Renal cortical epithelial cell (primary cell): ENCODE measurements at places on chromosomes 12 and 14.
A peak's percentile ranks its signal among the peaks of the same experiment; 100 is the strongest.

DNA sequence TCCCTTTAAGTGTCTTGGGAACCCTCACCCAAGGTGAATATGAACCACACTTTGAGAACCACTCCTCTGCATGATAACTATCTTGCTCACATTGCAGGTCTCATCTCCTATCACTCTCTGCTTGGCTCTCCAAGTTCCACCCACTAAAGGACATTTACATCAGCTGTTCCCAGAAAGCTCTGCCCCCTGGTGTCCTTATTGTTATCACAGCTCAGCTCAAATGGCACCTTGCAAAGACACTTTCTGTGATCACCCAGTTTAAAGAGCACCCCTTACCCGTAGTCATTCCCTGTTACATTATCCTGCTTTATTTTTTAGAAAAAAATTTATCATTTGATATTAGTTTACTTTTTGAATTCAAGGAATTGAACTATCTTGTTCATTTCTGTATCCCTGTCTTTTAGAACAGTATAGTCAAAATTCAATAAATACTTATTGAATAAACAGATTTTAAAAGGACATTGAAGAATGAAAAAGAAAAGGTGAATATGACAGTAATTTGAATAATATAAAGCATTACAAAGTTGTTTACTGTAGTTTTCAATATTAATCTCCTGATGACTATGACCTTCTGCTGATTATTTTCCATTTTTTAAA lies 20.5 kb upstream of the GUCY2C start:
- peak; percentile 44 for DNase-seq

DNA sequence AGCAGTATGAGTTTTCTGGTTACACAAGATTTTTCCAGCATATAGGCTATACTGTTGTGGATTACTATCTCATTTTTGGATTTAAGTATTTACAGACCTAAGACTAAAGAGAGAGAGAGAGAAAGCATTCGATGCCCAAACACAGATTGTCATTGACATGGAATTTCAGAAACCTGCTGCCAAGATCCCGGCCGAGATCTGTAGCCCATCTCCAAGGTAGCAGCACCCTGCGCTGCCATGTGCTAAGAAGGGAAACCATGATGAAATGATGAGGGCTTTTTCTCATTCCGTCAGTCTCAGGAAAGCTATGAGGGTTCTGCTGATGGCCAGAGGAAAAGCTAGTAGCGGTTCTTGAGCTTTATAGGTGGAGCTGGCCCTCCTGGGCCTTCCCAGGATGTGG lies 135.6 kb upstream of the EVL start:
- no peak for DNase-seq

DNA sequence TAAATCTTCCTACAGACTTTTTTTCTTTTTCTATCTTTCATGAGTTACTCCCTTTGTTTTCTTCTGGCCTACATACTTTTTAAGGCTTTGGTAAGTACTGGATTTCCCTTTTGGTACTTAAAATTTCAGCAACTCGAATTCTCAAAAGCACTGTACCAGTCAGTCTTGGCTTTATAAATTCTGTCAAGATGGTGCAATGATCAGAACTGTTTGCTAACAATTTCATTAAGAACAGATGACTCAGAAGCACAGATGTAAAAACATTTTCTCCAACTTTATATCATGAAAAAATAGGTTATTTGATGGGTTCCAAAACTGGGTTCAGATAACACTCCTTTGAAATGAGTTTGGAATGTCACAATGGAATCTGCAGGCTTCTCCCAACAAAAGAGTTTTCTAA lies 1961.8 kb upstream of the FLRT2 start:
- DNase-seq, result no peak

GRCh38 chr14:31927348-31927832 lies 149.7 kb upstream of the ARHGAP5 start:
- DNase-seq, result peak; percentile 95

GRCh38 chr14:46250113-46250703 lies 401.4 kb downstream of the RPL10L start:
- DNase-seq, result peak; percentile 40

DNA sequence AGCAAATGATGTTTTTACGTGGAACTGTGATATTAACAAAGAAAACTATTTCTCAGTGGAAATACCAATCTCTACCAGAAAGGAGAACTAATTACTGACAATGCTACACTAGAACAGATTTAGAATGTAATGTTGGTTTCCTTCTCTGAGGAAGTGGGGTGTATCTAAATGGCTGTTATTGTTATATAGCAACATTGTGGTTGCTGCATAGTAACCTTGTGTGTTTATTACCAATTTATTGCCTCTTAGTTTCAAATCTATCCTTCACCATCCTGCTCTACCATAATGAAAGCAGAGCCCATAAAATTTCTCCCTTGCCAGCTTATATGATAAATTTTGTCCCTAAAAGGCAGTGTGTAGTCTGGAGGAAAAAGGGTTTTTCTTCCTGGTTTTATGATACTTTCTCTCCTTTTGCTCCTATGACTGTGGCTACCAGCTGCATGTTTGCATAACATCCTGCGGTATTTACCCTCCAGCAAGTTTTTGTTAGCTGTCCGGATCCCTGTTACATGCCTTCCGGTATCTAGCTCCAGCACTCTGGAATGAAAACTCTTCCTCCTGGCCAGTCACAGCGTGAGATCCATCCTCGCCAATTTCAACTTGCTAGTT lies 5.7 kb upstream of the KLRK1 start:
- DNase-seq, result peak; percentile 87

DNA sequence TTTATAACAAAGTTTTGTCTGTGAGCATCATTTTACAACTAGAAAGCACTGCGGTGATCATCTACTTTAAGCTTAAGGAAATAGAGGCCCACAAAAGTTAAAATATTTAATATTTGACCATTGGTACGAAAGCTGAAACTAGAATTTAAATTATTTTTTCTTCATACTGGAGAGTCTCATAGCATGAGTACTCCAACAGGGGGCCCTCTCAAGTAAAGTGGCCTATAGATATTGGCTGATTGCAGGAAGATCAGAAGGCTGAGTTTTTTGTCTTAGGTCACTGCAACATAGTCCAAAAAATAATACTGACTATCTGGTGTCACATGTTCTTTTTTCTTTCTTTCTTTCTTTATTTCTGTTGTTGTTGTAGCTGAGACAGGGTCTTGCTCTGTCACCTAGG lies 75.3 kb upstream of the ZDHHC17 start:
- no peak for DNase-seq

- peak; percentile 46 for DNase-seq
Measured at GRCh38 chr12:49644620-49644994, 21.2 kb downstream of the PRPF40B start.

- DNase-seq, result no peak
Measured at GRCh38 chr12:132428936-132429601, 60.9 kb upstream of the FBRSL1 start.

GRCh38 chr14:103849151-103849886 lies 1.9 kb upstream of the PPP1R13B start:
- DNase-seq, result no peak

- no peak for DNase-seq
Measured at GRCh38 chr12:12718381-12718759, 1.2 kb downstream of the CDKN1B start.

DNA sequence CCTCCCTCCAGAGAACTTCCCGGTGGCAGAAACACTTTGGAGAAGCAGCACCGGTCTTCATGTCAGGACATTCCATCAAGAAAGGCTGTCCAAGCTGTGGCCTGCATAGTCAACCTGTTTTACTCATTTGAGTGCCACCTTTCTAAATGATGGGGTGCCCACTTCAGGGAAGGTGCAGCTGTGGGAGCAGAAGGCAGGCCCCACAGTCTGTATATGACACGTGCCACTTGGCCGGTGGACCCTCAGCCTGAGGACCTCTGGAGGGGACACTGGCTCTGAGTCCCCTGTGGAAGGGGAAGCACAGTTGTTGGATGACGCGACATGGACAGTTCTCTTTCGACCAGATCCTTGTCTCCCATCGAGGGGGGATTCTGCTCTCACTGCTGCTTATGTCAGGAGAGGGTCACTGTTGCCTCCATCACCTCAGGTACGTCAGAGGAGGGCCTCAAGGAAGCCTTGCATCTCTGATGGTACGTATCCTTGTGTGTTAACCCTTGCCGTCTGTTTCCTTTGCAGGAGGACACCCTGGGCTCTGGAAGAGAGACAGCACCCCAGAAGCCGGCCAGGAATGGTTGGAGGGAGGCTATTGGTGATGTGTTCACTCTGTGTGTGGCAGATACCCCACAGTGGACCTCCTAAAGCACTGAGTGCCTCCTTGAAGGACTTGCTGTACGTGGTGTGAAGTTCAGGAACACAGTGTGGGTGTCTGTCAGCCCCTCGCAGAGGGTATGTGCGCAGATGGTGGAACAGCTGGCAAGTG lies 132.1 kb upstream of the RTL1 start:
- no peak for DNase-seq

GRCh38 chr12:107066691-107067090 lies 26.7 kb downstream of the CRY1 start:
- DNase-seq, result no peak

GRCh38 chr14:105857220-105857825 lies 330.9 kb downstream of the TMEM121 start:
- DNase-seq, result no peak

DNA sequence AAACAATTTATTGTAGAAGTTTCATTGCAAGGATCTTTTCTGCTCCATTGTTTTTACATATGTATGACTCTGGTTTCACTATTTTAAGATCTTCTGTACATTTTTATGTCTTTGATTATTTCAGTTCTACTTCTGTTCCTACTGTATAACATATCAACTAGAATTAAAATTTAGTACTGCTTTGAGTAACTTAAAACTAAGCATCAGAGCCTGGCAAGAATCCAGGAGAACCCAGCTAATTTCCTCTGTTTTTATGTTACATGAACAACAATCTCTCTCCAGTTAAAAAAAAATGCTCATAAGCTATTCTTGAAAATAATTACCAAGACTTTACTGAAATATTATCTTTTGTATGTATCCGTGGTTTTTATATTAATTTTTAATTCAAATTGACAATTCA lies 370.7 kb downstream of the TMTC2 start:
- no peak for DNase-seq

- no peak for DNase-seq
Measured at GRCh38 chr12:51721282-51721940, 127.1 kb downstream of the FIGNL2 start.

DNA sequence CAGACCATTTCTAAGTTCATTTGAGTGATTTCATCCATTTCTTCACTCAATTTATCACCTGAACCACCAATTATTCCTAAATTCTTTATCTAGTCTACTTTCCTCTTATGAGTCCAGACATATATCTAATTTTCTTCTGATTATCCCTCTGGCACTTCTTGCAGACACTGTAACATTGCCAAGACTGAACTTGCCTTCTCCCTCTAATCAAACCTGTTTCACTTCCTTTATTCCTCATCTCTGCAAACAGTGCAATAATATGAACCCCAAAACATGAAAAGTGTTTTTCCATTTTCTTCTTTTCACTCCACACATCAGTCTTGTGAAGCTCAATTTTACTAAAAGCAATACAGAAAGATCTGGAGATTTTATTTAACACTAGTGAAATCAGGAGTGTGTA lies 37.8 kb upstream of the PTPRQ start:
- DNase-seq, result no peak

DNA sequence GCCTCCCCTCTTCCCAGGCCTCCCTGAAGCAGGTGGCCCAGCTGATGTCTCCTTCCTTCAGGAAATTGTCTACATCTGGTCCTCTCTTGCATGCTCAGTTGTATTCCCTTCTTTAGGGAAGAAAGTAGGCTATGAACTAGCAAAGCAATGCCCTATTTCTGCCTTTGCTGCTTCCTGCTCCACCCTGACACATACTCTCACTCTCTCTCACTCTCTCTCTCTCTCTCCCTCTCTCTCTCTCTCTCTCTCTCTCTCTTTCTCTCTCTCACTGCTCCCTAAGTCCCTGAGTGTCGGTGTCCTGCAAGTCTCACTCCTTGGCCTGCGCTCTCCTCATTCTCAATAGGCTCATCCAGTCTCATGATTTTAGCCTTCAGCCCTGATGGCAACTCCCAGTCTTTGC lies 19.4 kb upstream of the PARP11 start:
- no peak for DNase-seq

DNA sequence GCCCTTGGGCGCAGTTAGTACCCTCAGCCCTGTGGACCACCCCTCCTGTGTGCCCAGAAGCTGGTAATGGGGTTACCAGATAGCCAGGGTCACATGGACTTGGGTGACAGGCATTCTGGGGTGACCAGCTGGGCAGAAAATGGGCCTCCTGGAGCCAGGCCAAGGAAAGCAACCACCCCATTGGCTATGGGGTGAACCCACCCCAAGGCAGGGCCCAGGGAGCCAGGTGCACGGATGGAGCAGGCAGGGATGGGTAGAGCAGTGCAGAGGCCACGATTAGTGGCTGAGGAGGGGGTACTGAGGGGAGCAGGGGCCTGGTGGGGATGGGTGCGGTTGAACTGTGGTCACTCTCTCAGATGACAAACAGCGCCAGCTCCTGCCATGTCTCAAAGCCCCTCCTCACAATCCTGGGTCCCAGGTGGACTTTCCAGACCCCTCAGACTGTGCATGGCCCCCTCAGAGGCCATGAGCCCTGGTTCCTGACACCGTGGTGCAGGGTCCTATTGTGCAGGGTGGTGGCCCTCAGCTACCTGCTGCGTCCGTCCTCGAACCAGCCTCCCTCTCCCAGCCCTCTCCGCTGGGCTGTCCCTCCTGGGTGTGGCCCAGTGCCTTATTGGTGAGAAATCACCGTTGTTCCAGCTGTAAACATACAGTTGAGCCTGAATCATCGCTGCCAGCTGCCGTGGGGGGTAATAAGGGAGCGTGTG lies 23.4 kb upstream of the BEGAIN start:
- DNase-seq, result no peak

DNA sequence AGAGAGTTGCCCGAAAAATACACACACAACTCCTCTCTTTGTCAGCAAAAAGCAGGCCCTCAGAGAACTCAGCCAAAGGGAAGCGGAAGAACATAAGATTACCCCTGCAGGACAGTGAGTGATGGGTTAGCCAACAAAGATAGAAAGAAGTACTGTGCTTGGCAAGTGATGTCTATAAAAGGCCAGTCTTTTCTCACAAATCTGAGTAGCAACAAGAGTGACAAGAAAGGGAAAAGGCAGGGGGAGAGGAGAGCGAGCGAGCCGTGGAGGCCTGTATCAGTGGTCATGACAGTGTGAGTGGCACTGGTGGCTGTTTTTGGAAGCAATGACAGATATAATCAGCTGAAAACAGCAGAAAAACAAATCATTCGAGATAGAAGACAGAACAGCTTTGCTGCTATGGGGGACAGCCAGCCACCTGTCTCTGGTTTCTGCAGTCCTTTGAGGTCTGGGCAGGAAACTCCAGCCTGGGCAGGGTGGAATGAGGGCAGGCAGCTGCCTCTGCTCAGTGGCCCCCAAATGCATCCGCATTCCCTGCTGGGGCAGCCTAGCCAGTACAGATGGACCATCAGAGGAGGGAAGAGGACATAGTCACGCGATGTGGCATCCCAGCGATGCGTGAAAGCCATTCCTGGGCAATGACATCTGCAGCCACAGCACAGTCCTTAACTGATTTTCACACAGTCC lies 74.7 kb downstream of the TRIM9 start:
- DNase-seq, result peak; percentile 10
